ENCODE measurements at places on chromosomes 2 and 18.

- no peak for DNase-seq
These were observed 620.6 kb downstream of the GALR1 start for GRCh38 chr18:77870199-77870598.

DNA sequence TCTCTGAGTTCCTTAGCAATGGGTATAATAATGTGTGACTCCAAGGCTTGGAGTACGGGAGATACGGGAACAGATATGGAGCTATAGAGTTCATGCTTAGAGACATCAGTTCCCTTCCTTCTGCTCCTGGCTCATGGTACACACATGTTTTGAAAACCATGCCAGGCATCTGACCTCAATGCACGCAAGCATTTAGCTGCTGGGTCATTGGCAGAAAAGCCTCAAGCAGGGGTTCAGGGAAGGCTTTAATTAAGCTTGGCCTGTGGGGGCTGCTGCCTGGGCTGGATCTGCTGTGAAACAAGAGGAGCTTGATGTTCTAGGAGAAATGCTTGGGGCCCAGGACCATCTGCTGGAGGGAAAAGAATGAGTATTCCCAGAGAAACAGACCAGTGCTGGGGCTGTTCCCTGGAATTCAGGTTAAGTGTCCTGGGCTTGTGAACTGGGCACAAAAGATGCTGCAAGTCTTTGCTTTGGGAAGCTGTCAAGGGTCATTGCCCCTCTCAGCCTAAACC lies 3.2 kb downstream of the ALLC start:
- no peak for DNase-seq

DNA sequence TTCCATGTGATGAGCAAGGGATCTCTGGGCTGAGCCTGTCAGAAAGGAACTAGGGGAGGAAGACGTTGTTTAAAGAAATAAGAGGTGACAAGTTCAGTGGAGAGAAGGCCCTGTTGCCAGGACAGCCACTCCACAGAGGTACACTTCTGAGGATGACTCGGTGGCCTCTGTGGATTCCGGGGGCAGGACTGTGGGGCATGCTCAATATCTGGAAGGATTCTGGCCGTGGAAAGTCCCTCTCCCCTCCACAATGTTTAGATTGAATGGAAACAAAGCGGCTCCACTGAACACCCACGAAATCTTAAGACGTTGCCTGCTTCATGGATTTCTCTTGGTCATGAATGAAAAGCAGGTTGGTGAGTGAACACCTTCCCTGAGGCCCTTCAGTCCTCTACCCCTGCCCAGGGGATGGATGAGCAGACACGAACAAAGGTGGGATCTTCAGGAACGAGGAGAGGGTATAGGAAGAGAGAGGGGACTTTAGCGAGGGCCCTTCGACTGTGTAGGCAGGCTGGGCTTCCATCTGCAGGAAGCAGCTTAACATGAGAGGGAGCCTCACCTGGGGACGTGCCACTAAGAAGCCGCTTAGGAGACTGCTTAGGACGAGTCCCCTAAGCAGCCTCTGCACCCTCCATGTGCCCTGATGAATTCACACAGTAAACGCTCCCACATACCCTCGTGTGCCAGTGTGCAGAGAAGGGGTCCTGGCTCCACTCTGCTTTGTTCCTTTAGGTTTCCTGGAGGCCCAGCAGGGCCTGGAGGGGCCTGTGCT lies 1.9 kb downstream of the NTSR2 start:
- no peak for DNase-seq

DNA sequence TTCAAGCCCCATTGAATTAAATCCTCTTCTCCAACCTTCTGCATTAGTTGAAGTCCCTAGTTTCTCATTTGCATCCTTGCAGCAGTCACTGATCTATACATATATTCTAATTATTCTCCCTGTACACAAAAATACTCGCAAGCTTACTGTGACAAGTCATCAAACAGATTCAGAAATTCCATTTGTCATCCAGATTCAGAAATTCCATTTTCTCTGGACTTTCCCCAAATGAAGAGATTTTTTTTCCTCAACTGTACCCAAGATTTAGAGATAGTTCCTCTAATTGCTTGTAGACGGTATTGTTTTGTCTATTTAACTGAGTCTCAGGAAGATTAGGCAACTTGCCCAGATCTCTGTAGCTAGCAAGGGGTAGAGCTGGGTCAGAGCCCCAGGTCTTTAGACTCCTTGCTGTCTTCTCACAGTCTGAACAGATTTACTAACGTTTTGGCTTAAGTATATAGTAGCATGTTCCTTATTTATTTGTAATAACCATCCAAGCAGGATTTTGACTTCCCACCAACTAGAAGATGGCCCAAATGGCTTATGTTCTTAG lies 34.2 kb downstream of the RAB12 start:
- no peak for DNase-seq

DNA sequence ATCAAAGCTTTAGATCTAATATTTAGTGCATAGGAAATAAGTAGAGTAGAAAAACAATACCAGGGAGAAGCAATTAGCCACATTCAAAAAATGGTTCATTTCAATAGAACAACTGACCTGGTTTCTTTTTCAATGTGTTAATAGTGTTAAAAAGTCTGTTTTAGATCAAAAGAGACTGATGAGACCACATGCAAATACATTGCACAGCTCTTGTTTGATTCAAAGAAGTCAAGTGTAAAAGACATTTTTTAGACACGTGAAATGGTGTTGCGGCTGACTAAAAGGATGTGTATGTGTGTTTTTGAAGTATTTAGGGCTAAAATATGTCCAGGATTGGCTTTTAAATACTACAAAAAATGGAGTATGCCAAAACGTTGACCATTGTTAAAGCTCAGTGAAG lies 1.2 kb upstream of the AOX1 start:
- no peak for DNase-seq

GRCh38 chr2:15984368-15985255 lies 44.3 kb downstream of the MYCN start:
- no peak for DNase-seq

DNA sequence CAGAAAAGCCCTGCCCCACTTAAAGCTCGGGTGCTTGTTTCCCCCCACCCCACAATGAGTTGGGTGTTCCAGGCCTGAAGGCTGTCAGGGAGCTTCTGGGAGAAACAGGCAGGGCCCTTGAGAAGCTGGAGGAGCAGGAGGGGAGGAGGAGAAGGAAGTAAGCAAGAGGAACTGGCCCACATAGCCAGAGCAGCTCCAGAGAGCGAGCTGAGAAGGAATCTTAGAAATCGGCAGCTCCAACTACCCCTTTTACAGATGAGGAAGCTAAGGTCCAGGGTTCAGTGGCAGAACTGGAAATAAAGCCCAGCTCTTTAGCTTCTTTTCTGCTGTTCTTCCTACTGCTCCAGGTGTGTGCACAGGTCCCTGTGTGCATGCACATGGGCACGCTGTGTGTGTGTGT lies 12.7 kb upstream of the KCNK3 start:
- no peak for DNase-seq

- DNase-seq, result no peak
These were observed 4.7 kb upstream of the IL36G start for GRCh38 chr2:112973156-112973555.

GRCh38 chr18:48749768-48750167 lies 201.0 kb downstream of the SMAD7 start:
- no peak for DNase-seq

DNA sequence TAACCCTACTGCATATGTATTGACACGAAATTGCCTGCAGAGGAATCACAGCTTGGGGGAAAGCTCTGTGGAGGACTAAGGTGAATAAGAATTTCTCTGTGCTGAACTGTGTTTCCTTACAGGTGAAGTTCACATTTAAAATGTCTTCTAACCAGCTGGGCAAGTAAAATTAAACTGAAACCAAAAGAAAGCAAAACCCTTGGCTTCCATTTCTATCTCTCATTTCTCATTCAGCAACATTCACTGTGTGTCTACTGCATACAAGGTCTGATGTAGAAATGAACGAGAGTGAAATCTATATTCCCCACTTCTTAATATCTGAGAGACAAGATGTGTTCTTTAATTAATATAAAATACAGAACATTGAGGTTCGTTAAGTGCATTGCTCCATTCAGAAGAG lies 397.3 kb downstream of the SOX11 start:
- no peak for DNase-seq

DNA sequence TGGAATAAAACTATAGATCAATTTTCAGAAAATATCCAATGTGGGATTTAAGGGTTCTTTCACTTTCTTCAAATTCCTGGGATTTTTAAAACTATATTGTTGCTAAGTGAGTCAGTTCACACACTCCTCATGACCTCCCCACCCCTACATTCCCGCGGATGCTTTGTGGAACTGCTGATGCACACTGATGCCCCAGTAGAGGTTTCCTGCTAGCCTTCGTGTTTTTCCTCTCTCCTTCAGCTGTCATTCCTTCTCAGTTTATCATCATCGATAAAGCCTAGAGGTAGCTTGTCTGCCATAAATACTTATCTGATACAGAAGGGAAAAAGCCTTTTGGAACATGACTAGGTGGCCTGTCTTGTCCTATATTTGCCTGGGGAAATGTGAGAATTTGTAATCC lies 67.4 kb upstream of the GALNT5 start:
- DNase-seq, result no peak

GRCh38 chr2:241931084-241931975 lies 61.8 kb downstream of the RTP5 start:
- no peak for DNase-seq

DNA sequence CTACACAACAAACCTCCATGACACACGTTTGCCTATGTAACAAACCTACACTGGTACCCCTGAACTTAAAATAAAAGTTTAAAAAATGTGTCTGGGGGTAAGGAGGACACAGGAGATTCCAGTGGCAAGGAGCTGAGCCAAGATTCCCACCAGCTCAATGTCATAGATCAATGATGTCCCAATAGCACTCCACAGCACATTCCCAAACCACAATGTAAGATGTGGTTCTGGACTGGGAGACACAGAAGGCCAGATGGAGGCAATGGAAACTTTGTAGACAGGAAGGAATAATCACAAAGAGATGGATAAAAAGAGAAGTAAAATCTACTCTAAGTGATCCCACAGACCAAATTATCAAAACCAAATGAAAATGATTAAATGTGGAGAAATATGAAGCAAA lies 312.4 kb upstream of the SOX11 start:
- DNase-seq, result no peak

GRCh38 chr2:180203972-180204371 lies 196.9 kb upstream of the CWC22 start:
- no peak for DNase-seq

GRCh38 chr2:36912695-36913094 lies 53.6 kb downstream of the STRN start:
- DNase-seq, result no peak

DNA sequence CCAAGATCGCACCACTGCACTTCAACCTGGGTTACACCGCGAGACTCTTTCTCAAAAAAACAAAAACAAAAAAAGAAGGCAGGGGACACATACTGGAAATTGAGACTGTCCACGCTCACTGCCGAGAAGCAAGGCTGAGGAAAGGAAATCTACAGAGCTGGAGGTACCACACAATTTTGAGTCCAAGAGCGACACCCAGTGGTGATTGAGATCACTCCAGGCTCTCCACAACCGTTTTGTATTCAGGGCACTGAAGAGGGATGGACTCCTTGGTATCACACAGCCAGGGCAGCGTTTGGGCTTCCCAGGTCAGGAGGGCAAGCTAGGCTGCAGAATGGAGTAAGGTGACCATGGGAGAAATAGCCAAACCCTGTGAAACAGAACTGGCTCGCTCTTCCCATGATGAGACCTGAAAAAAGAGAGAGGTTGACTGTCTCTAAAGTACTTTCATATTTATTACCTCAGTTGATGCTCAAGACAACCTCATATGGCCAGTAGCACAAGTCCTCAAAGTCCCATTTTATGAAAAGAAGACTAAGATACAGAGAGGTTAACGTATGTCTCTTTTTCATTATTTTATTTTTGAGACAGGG lies 74.5 kb upstream of the YPEL5 start:
- DNase-seq, result no peak

DNA sequence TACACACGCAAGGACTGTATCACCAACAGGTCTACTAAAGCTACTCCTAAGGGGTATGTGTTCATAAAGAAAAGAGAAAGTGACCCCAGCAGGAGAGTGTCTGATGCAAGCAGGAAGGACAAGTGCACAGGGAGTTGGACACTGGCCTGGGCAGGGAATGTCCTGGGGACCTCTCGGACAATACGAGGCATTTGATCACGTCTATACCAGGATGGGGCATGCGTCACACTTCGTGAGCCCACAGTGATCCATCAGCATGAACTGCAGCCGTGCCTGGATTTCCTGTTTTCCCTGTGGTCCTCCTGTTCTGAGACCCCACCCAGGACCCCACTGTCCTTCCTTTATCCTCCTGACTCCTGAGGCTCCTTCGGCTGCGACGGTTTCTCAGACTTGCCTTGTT lies 113.9 kb downstream of the HDAC4 start:
- no peak for DNase-seq

DNA sequence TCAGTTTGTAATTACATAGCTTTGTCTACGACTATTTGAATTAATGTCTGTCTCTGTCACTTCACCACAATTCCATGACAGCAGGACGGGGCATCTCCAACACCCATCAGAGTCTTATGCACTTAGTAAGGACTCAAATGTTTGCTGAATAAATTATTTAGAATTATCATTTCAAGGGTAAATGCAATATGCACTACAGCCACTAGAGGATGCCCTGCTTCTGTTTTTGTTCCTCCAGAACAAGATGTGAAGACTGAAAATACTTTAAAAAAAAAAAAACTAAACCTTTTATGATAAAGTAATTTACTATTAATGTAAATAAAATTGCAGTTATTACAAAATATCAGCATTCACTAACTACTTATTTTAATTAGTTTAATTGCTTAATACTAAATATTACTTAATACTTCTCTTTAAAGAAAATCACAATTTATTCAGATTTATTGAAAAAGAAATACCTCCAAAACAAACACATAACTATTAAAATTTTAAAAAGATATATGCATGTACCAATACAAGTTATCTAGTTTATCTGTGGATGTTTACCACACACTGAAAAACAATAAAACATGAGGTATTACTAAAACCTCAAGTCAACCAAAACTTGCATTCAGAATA lies 3.2 kb downstream of the PIGN start:
- no peak for DNase-seq

DNA sequence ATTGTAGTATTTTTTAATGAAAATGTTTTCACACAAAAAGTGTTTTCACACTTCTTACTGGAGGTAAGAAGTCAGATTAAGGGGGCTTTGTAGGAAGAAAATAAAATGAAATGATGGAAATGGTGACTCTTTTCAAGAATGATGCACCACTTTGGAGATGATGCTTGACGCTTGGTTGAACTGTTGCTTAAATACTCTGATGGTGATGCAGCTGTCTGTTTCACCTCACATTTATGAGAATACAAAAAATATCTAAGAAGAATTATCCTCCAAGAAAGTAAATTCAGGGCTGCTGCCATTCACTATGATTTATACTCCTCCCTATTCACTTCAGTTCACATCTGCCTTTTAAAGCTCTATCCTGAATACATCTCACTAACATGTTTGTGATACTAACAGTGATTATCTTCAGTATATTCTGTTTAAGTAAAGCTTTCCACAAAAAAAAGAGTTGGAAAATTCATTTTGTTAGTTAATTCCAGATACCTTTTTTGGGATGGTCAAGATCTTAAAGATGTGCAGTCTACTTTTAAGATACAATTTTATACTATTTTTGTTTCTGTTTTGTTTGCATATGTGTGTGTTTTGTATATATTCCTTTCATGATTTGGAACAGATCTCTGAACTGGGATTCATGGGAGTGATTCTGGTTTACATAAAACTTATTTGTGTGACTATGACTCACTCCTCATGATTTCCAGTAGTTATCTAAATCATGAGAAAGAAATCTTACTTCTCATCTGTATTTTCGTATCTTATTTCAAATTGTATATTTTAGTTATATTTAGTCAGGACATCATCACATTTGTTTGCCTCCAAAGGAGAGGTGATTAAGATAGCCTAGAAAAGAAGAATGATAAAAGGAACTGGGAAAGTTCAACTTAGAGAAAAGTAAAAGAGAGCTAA lies 53.1 kb downstream of the SLC39A10 start:
- no peak for DNase-seq

GRCh38 chr18:79912994-79913831 lies 38.2 kb downstream of the SLC66A2 start:
- no peak for DNase-seq

Data from esophagus squamous epithelium (tissue), 5 donors.